ENCODE measurements at places on chromosomes 1 and 21.
A peak's percentile ranks its signal among the peaks of the same experiment; 100 is the strongest.

DNA sequence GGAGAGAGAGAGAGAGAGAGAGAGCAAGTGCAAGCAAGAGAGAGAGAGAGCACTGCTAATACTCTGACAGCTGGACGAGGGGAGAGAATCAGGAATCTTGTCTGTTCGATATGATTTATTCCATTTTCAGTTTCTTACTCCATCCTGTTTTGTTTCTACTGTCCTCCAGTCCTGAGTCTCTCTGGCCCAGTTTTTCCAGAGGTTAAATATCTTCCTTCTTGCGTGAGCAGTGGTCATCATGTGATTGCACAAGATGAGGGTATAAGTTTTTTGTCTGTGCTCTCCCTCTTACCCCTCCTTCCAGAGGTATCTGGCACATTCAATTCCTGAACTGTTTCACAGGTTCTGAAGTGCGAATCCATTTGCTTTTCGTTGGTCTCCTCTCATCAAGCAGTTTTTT is 16.8 kb downstream of the UBE2U start:
- DNase-seq, result no peak

DNA sequence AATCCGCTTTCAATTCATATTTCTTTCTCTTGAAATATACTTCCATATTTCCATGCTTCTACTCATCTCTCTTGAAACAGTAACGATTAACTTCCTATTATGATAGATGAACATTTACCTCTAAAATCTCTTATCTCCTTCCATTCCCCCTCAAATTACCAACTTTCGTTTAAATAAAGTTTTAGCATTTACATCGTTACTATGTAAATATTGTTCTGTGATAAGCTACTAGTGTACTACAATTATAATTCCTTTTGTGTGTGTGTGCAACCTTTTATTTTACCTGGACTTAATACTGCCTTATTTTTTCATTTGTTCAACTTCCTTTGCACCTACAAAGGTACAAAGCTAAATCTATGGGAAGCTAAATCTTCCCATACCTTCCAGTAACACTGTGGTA is 4.5 kb downstream of the FOXE3 start:
- no peak for DNase-seq

- DNase-seq, result no peak
Observed at GRCh38 chr1:81323862-81324261, 476.9 kb upstream of the ADGRL2 start.

DNA sequence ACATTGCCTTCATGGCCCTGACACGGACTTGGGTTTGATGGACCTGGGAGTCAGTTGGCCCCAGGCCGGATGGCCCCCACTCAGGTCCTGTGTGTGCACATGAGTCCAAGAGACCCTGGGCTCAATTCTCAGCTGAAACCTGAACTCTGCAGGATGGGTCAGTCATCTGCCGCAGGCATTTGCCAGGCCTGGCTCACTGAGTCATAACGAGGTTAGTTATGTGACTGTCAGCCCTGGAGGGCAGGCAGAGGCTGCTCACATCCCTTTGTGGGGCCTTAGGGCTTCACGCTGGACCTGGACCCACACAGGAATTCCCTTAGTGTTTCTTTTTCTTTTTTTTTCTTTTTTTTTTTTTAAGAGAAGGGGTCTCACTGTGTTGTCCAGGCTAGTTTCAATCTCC is 46.5 kb downstream of the PSMG1 start:
- no peak for DNase-seq

GRCh38 chr1:231603598-231604275 is 22.9 kb upstream of the DISC1 start:
- peak; percentile 48 for DNase-seq
